Stimulated activated CD4-positive, alpha-beta T cell treated with anti-CD3 and anti-CD28 coated beads, Interleukin-12 subunit alpha, Interleukin-12 subunit beta, amount 100 ng/mL, for 48 hours (primary cell): ENCODE measurements at places on chromosomes 4 and X.

DNA sequence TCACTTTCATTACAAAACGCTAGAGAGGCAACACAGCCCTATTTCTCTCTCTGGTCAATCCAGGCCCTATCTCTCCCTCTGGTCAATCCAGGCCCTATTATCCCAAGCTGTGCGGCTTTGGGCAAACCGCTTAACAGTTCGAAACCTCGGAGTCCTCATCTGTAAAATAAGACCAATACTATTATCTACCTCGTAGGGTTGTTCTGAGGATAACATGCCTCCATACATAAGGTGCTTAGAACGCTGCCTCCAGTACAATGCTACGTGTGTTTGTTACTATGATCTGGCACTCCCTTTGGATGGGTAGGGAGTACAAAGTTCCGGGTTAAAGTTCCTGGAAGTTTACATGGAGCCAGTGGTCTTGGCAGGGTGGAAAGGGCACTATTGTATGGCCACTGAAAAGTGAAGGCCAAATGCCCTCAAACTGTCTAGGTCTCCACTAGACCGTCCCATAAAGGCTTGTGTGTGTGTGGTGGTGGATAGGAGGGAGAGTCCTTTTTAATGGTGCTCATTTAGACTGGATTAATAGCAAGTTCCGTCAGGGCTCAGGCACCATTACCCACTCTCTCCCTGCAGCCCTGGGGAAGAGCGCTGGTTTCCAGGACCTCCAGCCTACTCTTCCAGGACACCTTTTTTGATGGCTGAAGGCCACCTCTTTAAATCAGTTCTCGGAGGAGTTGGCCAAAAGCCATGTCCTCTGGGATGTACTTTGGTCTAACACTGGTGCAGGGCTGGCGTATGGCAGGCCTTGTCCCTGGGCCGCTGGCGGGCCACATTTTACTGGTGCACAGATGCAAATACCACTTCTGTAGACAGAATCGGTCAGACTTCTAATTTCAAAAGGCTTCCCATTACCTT is 75.6 kb upstream of the BCOR start:
- no peak for DNase-seq

- DNase-seq: no peak
Measured at GRCh38 chrX:2383144-2383543, 117.6 kb downstream of the DHRSX start.

DNA sequence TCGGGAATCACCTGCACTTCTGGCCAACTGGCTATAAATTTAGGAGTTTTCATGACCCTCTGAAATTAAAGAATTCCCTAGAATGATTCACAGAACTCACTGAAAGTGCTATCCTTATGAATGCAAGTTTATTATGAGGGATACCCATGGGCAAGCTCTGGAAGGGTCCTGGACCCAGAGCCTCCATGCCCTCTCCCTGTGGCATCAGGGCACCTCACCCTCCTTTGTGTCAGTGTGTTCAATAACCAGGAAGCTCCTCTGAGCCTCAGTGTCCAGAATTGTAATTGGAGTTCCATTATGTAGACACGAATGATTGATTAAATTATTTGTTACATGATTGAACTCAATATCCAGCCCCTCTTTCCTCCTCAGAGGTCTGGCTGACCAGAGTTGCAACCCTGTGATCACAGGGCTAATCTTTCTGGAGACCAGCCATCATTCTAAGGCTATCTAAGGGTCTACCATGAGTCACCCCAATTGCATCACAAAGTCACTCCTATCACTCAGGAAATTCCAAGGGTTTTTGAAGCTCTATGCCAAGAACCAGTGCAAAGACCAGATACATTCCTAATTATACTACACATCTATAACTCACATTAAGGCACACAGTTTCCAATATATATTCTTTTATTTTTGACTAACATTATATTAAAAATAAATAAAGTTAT is 8.9 kb downstream of the ANXA3 start:
- no peak for DNase-seq

GRCh38 chr4:118760493-118760892 is 75.3 kb downstream of the METTL14 start:
- no peak for DNase-seq

GRCh38 chr4:147560625-147561024 is 56.6 kb upstream of the TMEM184C start:
- DNase-seq: no peak

DNA sequence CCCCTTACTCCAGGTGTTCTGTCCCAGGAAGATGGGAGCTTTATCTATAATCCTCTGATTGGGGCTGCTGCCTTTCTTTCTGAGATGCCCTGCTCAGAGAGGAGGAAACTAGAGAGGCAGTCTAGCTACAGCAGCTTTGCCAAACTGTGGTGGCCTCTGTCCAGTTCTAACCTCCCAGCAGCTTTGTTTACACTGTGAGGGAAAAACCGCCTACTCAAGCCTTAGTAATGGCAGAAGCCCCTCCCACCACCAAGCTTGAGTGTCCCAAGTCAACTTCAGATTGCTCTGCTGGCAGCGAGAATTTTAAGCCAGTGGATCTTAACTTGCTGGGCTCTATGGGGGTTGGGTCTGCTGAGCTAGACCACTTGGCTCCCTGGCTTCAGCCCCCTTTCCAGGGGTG is 394.9 kb upstream of the PABPC5 start:
- DNase-seq: no peak

DNA sequence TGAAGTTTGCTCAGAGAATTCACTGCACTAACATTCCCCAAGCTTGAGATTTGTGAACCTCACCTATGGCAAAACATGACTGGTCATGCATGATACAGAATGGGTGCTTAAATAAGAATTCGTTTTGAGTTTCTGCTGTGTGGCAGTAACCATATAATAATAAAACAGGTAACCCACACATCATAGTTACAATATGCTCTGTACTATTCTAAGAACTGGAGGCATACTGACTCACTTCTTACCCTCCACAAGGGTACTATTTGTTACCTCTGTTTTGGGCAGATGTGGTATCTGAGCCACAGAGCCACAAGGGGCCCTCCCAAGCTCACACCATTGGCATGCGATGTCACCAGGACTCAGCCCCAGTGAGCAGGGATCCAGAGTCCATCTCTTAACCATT is 17.6 kb downstream of the SLC2A9 start:
- no peak for DNase-seq

GRCh38 chr4:147829401-147830101 is 97.7 kb downstream of the ARHGAP10 start:
- no peak for DNase-seq

- no peak for DNase-seq
Measured at GRCh38 chr4:147825451-147826287, 93.8 kb downstream of the ARHGAP10 start.

DNA sequence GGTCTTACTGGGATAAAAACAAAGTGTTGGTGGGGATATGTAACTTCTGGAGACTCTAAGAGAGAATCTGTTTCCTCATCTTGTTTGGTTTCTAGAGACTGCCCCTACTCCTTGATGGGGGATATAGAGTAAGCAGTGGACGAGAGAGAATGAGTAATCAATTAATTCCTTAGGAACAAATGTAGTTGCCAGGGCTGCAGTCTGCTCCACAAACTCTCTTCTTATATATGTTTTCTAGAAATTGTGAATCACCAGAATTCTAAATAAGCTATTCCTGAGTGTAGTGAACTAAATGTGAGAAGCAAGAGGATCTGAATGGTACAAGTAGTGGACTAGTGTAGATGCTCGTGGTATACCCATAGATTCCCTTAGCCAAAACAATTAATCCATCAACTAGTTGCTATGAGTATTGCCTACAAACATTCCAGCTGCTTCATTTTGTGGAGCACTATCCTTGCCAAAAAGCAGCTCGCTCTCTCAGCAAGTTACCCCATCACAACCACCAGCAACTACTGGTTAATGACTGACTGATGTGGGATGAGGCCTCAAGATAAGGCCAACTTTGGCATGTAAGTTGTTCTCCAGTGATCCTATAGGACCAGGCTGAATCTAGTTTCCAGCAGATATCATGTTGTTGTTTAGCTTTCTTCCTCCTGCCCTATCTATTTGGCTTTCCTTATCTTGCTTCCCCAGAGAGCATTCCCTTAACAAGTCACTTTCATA is 273.0 kb downstream of the SLC7A11 start:
- DNase-seq: no peak

- no peak for DNase-seq
Measured at GRCh38 chrX:154652311-154653047, 900 bp downstream of the CTAG2 start.

- no peak for DNase-seq
Measured at GRCh38 chr4:36722986-36723385, 441.6 kb downstream of the DTHD1 start.

- DNase-seq: no peak
Measured at GRCh38 chrX:24332878-24333277, 19.0 kb upstream of the SUPT20HL2 start.

DNA sequence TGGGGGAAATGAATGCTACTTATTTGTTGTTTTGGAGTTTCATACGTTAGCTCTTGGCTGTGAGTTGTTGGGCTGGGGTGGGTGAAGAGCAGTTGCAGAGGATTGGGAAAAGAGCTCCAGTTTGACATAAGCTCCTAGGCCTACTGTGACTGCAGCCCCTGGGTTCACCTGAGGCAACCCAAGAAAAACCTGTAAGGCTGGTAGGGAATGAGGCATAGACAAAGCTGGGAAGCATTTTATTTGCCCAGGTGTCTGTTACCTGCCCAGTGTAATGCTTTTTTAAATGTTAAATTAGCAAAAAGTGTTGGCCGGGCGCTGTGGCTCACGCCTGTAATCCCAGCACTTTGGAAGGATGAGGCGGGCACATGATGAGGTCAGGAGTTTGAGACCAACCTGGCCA is 160.0 kb downstream of the FHIP1A start:
- no peak for DNase-seq

GRCh38 chr4:53174823-53175222 is 191.0 kb downstream of the SCFD2 start:
- DNase-seq: no peak

- DNase-seq: no peak
Measured at GRCh38 chr4:105193536-105193935, 46.9 kb downstream of the TET2 start.

DNA sequence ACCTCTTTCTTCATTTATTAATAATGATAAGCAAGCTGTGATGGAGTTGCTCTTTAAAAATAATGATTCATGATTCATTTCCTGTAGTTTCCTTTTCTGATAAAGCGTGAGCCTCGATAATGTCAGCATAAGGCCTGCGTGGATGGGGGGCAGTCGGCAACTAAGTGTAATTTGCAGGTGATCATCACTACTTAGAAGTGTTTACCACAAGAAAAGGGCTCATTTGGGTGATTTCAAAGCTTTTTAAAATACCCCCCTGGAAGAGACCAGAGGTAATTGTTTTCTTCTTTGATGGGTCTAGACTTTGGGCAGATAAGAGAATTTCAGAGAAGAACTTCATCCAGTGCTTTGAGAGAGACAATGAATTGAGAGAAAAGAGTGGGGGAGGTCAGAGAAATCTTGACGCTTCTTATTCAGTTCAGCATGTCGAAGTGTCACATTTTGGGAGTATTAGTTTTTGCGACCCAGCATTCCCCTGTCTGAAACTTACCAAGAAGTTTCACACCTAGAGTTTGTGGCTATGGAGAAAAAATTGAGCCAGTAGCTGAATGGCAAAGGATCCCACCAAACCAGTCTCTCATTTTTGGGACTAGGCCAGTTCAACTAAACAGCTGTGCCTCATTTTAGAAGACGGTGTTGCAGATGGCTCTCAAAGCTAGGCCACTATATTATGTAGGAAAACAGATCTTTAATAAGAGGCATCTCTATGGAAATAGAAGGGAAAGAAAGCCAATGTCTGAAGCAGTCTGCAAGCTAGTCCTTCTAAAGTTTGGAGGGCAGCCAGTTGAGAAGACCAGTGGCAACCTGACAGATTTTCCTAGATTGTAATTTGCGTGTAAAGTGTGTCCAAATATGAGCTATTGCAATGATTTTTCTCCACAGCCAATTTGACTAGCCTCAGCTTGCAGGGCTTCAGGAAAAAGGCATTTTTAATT is 171.0 kb upstream of the PPP1R2C start:
- no peak for DNase-seq

DNA sequence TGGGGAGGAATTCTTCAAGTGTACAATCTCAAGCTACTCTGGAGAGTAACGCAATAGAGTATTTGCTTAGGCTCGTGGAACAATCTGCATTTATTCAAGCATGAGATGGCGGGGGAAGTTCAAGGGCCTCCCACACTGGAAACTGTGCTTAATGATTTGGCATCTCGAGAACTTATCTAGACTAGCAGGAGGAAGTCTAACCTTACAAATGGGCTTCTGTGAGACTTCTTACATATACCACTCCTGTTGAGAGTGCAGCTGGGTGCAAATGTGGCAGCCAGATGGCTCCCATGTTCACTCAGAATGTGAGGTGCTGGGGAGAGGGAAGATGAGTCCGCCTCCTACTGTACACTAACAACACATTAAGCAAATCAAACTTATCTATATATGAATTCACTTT is 29.3 kb upstream of the PTPN13 start:
- DNase-seq: no peak

DNA sequence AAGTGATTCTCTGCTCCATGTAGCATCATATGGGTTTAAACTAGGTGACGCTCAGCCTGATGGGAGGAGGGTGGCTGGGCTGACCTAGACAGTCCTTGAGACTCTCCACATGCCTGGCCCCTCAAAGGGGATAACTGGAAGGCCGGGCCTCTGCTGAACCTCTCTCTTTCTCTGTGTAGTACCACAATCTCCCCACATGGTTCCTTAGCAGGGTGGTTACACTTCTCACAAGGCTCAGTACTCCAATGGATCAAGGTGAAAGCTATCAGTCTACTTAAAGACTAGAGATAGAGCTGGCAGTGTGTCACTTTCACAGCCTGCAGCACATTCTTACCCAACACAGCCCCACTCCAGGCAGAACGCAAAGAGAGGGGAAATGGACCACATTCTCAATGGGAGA is 80.4 kb downstream of the LDB2 start:
- DNase-seq: no peak

GRCh38 chr4:1597021-1597931 is 86.8 kb downstream of the FAM53A start:
- no peak for DNase-seq

DNA sequence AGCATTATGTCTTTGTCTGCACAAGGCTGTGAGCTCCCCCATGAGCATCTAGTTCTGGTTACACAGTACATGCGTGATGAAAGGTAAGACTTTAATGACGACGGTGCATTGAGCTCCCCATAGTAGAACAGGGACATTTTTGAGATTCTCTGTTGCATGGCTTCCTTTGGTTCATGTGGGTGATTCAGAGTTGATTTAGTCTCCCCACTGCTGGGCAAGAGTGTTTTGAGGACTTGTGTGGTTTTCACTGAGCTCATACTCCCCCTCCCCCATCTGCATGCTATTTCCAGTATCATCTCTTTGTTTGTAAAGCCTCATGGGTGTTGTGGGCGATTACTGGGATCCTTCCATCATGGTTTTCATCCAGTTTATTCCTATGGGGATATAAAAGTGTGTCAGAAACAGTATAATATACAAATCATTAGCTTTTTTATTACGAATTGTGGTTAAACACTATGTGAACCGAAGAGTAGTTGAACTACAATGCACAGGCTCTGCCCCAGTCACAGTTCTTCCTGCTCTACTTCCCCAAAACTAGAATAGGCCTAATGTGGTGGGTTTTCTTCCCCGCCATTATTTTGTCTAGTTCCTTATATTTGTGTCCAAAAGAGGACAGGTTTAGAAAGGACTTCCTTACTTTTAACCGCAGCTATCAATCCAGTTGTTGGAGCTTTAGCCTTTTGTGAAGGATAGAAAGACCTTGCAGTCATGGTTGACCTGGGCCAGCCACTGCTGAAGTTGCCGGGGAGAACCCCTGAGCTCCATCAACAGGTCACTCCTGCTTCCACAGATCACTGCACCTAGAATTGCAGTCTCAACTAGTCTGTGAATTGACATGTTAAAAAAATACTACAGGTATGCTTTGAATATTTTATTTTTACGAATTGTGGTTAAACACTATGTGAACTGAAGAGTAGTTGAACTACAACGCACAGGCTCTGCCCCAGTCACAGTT is 30.4 kb downstream of the KIT start:
- no peak for DNase-seq
